ENCODE measurements at places on chromosomes 4 and X.

DNA sequence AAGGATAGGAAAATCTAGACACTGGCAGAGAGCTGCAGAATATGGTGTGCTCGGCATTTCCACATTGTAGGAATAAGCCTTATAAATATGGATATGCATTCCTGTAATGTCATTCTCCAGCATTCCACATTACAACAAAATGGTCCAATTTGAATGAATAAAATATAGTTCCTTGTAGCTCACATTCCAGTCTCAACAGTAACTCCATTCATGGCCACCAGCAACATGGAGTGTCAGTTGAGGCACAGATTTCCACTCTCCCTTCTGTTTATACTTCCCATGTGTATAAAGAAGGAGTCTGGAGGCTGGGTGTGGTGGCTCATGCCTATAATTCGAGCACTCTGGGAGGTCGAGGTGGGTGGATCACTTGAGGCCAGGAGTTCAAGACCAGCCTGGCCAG is 84.5 kb downstream of the AASDH start:
- no peaks in the 10 kb centered on the region for H3K36me3 ChIP-seq
- H3K4me1 ChIP-seq, result no peaks in the 10 kb centered on the region
- no peaks in the 10 kb centered on the region for H3K27me3 ChIP-seq
- no peak overlapping the region for H3K4me3 ChIP-seq
- no peak for DNase-seq

DNA sequence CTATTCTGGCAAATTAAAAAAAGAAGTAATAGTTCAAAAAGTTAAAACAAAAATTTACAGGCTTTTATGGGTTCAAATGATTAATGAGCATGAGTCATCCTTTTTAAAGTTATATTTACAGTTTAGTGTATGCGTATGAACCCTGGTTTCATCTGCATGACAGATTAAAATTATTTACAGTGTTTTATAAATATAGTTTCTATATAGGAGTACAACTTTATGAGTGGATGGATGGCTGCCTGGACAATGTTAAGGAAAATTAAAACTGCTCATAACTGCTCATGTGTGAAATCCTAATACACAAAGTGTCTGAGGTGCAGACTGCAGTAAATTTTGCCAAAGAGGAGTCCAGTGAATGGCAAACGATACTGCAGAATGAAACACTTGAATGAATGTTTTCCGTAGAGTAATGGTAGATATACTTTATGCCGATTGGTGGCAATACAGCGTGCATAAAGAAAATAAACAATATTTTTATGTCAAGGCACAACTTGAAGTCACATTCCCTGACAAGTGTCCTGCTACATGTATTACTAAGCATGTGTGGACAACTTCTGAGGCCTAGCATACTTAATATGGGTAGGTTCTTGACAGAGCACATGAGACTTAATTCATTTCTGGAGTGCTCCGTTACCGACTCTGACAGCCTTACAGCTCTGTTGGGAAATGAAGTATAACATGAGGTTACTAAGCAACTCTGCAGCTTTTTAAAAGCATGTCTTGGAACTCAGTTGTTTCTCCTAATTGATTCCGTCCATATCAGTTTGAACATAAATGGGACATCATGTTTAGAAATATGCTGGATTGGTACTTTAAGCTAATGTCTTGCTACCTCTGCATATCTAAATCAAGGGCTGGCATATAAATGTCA is 985.6 kb upstream of the PCDH7 start:
- H3K27me3 ChIP-seq, result no peaks in the 10 kb centered on the region
- DNase-seq, result no peak
- H3K27ac ChIP-seq, result no peak overlapping the region
- H3K4me1 ChIP-seq, result no peaks in the 10 kb centered on the region
- no peak overlapping the region for H3K4me3 ChIP-seq

DNA sequence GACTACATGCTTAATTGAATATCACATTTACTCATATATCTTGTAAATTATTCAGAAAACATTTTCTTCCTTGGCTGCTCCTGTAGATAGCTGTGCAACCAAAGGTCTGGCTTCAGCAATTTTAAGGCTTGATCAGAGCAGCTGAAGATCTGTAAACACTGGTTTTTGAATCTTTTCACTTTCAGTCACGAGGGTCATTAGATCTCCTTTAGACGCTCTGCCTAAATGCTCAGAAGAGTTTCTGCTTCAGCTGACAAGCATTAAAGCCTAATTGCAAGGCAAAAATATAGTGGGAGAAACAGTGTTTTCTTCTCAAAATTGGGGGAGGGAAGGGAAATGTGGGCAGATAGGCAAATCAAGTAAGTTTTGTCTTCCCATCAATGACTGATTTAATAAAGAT is 25.7 kb downstream of the TRPC5 start:
- no peaks in the 10 kb centered on the region for H3K27me3 ChIP-seq
- no peaks in the 10 kb centered on the region for H3K36me3 ChIP-seq
- no peak overlapping the region for H3K4me3 ChIP-seq
- no peak overlapping the region for H3K27ac ChIP-seq

GRCh38 chrX:133335027-133335426 is 80.3 kb downstream of the GPC4 start:
- H3K27ac ChIP-seq, result no peak overlapping the region
- no peak for DNase-seq
- H3K36me3 ChIP-seq, result no peaks in the 10 kb centered on the region
- no peak overlapping the region for H3K4me3 ChIP-seq
- H3K4me1 ChIP-seq, result no peaks in the 10 kb centered on the region
- no peaks in the 10 kb centered on the region for H3K27me3 ChIP-seq
